ENCODE measurements at places on chromosomes 6 and 20. TPM values are rescaled to one million over a fixed set of nuclear protein-coding genes. Genes with fewer than 3 reads are reported as not detected.

Gene HSPA12B
- total RNA-seq: not detected

Gene RAB32
- total RNA-seq: 189 TPM

Gene ABHD16B
- not detected for total RNA-seq

Gene TNFRSF21
- 11.1 TPM for total RNA-seq

Gene MTFR2
- total RNA-seq: 10.3 TPM

Gene BMP2
- not detected for total RNA-seq

Gene LY6G5C
- total RNA-seq: not detected

Gene LST1
- not detected for total RNA-seq

Gene DPPA5
- not detected for total RNA-seq

Gene DYNLT2
- 2.8 TPM for total RNA-seq

Gene ULBP1
- total RNA-seq: 0.07 TPM

Gene PPP1R14C
- total RNA-seq: 0.60 TPM

Gene SLC35F1
- not detected for total RNA-seq

Gene REV3L
- total RNA-seq: 15.3 TPM

Gene SLC22A16
- total RNA-seq: not detected

Gene BPIFB2
- not detected for total RNA-seq

Gene SMPDL3A
- 6.3 TPM for total RNA-seq

Gene GGTLC1
- not detected for total RNA-seq

Gene SOX18
- total RNA-seq: 1.9 TPM

Gene SLC13A3
- not detected for total RNA-seq

Gene RSPH4A
- total RNA-seq: not detected

Gene F13A1
- total RNA-seq: not detected

Data from A172 (cell line).